ENCODE measurements at places on chromosomes 2 and 18.

GRCh38 chr2:207662203-207662602, 37.0 kb upstream of the METTL21A start:
- no peak for DNase-seq

GRCh38 chr2:217766356-217766755, 236.4 kb downstream of the TNS1 start:
- DNase-seq, result no peak

- DNase-seq, result no peak
These were observed 9.5 kb upstream of the CYS1 start for GRCh38 chr2:10089565-10090190.

DNA sequence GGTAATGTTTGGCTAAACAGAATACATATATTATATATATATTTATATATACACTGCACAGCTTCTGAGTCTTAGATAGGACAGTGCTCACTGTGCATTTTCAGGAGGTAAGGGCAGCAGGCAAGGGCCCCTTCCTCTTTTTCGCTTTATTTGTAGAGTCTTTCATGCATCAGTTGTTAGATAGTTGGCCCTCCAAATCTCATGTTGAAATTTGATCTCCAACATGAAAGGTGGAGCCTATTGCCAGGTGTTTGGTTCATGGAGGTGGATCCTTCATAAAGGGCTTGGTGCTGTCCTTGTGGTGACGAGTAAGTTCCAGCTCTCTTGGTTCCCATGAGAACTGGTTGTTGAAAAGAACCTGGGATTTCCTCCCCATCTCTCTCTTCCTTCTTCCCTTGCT, 48.1 kb downstream of the TSN start:
- no peak for DNase-seq

DNA sequence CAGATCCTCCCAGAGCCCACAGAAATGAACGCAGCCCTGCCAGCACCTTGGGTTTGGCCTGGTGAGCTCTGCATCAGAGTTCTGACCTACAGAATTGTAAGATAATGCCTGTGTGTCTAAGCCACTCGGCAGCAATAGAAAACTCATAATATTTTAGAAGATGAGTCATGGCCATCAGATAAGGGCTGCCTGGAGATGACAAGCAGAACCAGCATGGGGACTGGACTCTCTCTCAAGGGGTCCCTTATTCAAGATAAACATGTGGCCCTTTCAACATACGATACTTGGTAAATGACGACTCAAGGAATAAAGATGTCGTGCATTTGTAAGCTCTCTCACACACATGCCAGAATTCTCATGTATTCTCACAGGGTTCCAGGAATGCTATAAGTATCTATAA, 8.5 kb upstream of the AGAP1 start:
- DNase-seq, result no peak

- no peak for DNase-seq
These were observed 14.8 kb downstream of the HS6ST1 start for GRCh38 chr2:128303911-128304310.

DNA sequence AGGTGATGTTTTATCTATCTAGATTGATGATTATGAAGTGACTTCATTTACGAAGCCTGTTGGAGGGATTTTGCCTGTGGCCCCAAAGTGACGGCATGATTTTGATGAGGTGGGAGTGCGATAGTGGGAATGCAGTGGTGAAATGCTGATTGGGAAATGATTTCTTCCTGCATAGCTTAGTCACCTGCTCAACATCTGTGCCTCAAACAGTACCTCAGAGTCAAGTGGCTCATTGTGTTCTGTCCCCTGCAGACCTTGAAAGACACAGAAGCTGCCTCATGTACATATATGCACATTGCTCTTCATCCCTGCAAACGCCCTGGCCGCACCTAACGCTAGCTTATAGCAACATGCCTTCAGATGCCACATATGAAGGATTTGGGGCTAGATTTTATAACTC, 201.2 kb downstream of the TPGS2 start:
- no peak for DNase-seq

- peak; percentile 56 for DNase-seq
These were observed 39.0 kb upstream of the MAL start for GRCh38 chr2:94986392-94986963.

- no peak for DNase-seq
These were observed 144.9 kb downstream of the KCTD1 start for GRCh38 chr18:26403491-26403890.

DNA sequence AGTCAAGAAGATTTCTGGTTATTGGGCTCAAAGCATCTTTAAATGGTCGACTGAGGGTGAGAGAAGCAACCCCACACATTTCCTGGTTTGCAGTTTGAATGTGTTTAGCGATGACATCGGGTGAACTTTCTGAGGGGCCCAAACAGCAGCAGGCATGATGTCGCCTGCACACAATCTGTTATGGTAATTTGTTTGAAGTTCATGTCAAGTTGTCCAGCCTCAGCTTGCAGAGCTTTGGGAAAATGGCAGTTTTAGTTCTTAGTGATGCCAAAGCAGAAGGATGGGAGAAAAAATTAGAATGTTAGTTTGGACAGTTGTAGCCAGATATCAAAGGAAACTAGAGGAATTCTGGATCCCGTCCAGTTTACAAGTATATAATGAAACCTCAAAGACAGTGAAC, 284.6 kb downstream of the MBD5 start:
- no peak for DNase-seq

GRCh38 chr2:234842753-234843152, 109.1 kb upstream of the SH3BP4 start:
- no peak for DNase-seq

DNA sequence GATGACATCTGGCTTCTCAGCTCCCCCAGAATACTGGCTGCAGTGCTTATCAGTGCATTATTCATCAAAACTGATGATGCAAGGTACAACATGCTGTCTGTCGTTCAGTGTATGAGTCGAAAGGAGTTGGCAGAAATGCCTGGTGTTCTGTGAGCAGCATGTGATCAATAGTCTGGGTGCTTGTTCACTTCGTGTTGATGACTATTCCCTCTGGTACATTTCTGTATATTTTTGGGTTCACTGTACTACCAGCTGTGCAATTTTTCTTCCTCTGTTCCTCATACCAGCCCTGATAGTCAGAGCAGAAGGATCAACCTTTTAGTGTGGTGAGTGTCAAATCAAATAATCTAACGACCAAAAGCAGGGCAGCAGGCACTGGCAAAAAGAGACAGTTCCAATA, 59.0 kb upstream of the KLHL14 start:
- no peak for DNase-seq

DNA sequence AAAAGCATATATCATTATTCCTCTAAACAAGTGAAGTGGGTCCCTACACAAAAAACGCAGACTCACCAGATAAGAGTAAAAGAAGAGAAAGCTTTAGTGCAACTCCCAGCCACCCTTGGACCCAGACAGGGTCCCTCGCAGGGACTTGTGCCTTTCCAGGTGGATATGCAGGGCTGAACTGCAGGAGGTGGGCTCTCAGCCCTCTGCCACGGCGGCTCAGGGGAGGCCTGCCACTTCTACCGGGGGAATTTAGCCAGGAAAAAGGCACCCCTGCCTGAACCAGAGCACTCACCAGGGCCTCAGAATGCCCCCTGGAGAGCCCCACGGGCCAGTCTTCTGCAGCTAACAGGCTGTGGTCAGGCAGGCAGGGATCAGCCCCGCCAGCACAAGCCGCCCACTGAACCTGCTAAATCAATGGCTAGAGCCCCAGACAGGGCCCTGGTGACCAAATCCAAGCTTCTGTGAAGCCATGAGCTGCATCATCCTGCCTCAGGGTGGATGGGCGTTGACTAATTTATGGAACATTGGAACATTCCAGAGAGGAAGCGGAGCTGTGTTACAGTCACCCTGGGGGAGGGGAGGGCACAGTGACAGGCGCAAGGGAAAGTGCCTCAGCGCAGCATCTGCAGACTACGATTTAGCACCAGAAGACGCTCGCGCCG, 209.3 kb downstream of the EIPR1 start:
- no peak for DNase-seq

DNA sequence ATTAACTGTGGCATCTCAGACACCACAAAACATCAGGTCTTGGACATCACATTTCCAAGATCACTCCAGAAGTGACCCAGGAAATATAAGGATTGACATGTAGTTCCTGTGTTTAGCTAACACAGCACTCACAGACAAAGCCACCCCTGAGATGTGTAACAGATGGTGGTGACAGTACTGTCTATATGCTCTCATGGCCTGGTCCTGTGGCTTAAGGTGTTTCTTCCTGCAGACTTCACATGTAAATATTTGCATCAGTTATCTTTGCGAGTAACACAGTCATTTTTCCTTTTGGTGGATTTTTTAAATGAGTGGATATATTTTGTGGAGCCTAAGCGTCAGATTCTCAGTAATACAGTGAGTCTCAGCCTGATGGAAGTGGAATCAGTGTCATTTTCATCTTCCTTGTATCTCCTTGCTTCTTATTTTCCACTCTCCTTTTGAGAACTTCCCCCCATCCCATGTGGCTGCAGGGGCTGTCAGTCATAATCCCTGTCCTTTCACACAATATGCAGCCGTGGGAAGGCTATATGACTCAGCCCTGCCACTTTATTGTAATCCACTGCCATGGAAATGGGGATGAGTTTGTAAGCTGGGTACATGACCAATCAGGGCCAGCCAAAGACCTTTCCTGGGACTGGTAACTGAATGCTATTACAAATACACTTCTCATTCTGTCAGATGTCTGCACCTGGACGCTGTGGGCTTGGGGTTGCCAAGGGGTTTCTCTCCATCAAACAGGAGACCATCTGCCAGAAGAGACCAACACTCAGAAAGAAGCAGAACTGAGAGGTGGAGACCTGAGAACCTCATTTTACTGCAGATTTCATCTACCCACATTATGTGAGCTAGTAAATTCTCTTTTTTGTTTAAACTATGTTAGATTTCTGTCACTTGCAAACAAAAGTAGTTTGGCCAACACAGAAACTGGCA, 74.3 kb downstream of the ICOS start:
- no peak for DNase-seq

DNA sequence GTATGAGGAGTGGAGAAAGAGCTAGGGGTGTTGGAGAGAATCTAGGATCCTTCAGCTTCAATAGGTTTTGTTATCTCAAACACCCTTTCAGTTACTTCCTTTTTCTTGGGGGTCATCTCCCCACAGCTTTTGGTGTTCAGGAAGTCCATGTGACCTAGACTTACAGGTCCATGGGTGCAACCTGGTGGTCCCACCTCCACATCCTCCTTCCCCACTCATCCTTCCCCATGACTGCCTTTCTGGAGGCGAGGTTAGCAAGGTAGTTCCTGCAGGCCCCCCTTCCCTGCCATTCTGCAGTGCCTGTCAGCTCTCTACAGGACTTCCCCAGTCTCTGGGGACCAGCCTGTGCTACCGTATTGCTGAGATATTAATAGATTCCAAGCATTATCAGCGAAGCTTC, 107.6 kb downstream of the TMEM17 start:
- DNase-seq, result no peak

DNA sequence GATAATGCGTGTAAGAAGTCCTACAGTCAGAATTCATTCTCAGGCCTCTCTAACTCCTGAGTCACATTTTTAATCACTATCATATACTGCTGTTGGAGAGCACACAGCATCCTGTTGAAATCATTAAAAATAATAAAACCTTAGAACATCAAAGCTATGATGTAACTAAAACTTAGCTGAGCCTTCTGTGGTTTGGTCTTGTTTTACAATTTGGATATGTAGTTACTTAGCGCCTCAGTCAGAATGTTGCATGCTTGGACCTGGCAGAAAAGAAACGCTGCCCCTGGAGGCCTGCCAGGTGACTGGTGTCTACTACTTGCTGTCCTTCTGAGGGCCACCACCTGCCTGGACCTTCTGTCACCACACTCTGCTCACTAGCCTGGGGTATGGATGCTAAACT, 261.1 kb upstream of the RASGRP3 start:
- no peak for DNase-seq

GRCh38 chr2:171176516-171176915, 15.8 kb upstream of the TLK1 start:
- DNase-seq, result no peak

DNA sequence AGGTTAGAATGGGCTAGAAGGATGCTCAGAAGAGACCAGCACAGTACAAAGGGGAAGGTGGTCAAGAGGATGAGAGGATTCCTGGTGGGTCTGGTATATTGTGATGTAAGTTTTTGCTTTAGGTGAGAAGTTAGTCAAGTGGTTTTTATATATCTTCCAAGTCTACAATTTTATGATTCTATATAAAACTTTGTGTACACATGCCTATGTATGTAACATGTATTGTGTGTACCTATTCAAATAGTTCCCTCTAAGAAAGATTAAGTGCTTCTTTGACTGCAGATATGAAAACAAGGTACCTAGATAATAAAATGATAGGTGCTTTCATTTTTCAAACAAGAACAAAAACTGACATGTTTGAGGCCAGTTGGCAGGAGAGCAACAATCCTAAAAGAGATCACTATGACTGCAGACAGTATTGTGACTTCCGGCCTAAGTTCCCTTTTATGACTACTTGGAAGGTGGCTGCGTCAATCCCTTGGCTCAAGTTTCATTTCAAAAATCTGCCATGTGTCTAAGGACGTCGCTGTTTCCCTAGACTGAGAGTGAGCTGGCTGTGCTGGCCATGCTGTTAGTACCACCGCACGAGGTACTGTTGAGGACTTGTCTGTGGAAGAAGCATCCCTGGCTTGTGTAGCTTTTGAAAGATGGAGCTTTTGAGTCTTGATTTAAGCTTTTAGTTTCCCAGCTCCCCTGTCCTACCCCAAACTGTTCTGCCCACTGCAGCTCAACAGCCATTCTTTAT, 123.1 kb downstream of the PRPF40A start:
- DNase-seq, result no peak

DNA sequence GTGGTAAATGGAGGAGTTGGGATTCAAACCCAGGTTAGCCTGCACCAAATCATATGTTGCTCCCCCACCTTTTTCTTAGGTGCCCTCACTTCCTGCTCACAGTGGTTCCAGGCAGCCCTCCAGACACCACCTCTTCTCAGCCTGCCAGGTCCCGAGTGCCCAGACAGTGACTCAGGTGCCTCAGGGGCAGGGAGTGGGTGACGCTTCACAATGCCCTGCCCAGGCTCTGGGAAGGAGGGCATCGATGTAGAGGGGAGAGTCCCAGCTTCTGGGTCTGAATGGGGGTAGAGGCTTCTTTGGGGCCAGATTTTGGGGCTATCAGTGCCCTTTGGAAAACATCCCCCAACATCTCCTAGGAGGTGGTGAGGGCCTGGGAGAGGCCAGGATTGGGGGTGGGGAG, 5.2 kb upstream of the DNAJB2 start:
- no peak for DNase-seq

- no peak for DNase-seq
These were observed 158.1 kb downstream of the TANC1 start for GRCh38 chr2:159126432-159127022.

DNA sequence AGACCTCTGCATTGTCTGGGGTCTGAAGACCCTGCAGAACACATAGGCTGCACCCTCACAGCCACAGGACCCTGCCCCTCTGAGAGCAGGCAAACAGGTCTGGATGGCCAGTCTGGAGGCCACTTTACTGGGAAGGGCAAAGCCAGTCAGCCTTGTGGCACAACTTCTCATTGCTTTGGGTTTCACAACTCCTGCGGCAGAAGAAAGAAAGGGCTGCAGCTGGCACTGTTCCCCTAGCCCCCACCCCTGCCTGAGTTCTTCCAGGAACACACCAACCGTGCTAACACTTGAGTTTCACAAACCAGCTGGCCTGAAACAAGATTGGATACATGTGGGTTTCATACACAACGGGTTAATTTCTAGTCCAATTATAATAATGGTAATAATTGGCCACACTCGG, 276.5 kb upstream of the MGAT5 start:
- DNase-seq, result no peak

GRCh38 chr18:12455496-12455895, 47.8 kb downstream of the PRELID3A start:
- DNase-seq, result no peak

GRCh38 chr2:29879456-29879855, 41.9 kb downstream of the ALK start:
- DNase-seq, result no peak

- no peak for DNase-seq
These were observed 7.5 kb upstream of the KDSR start for GRCh38 chr18:63374540-63374939.
